ENCODE measurements at places on chromosomes 6 and 20.

GRCh38 chr6:106293116-106293515 is 32.4 kb downstream of the ATG5 start:
- no peak for DNase-seq

DNA sequence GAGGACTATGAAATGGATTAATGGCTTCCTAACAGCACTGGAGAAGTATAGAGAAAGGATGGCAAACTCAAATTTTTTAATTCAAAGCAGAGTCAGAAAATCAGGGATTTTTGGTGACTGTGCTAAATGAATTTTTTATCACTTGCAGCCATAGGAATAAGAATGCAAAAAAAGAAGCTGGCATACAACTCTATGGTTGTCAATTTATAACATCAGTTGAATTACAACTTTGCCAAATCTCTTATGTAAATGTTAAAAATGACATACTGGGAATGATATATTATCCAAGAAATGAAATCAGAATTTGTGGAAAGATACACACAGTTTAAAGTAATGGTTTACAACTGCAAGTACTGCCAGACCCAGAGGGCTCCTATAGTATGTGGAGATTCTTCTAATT is 106.5 kb downstream of the HTR1B start:
- DNase-seq, result no peak

- DNase-seq, result no peak
These were observed 18.0 kb downstream of the JARID2 start for GRCh38 chr6:15263780-15264374.

DNA sequence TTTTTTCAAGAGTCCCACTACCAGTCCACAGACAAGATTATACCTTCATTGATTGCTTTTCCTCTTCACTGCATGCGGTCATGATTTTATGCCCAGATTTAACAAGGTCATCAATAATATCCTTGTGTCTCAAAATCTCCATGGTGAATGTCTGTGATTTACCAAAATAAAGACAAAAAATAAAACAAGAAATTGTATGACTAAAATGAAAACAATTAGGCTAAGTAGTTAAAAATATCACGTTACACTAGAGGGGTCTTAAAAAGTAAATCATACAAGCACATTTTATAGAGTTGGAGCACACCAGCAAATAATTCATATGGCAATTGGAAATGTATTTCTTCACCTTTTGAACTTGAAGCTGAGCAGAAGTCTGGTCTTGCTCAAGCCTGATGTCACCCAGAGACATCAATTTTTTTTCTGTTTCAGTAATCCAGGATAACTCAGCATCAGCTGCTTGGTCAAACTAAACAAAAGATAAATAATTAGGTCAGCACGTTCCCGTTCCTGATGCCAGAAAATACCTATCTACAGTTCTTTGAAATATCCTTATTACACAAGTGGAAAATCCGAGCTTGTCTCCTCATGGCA is 125.4 kb downstream of the DST start:
- no peak for DNase-seq

- DNase-seq, result no peak
These were observed 3.9 kb downstream of the DOK5 start for GRCh38 chr20:54479138-54479906.

DNA sequence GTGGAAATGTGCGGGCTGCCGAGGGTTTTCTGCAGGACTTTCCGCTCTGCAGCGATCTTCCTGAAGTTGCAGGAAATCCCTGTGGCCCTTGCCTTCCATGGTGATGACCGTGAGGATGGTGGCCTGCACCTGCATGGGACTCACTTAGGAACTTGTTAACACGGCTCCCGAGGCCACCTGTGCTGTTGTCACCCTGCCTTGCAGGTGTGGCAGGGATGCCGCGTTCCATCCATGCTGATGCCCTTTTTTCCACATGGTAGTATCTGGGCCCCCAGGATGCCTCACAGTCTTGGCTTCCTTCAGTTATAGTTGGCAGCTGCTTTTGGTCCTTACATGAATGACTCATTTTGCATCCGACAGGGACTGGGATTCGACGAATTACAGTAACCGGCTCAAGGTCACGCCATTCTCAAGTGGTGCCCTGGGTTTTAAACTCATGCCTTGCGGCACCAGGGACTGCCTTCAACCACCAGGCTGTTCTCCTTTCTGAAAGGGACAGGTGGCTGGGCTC is 37.2 kb downstream of the SYNJ2 start:
- no peak for DNase-seq

DNA sequence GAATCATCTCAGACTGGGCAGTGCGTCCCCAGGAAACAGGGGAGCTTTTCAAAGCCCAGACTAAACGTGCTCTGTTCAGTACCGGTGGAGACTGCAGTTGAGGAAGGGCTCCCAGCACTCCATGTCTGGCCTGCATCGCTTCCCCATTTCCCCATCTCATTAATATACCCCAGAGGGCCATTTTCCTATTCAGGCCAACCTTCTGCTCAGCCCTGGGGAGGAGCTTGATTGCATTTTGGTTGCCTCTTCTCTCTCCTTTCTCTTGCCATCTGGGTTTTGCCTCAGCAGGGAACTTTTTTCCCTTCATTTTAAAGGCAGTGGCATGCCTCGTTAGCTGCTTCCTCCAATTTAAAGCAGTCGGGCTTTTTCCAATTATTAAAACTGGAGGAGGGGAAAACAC is 394.3 kb upstream of the SOX4 start:
- DNase-seq, result no peak

DNA sequence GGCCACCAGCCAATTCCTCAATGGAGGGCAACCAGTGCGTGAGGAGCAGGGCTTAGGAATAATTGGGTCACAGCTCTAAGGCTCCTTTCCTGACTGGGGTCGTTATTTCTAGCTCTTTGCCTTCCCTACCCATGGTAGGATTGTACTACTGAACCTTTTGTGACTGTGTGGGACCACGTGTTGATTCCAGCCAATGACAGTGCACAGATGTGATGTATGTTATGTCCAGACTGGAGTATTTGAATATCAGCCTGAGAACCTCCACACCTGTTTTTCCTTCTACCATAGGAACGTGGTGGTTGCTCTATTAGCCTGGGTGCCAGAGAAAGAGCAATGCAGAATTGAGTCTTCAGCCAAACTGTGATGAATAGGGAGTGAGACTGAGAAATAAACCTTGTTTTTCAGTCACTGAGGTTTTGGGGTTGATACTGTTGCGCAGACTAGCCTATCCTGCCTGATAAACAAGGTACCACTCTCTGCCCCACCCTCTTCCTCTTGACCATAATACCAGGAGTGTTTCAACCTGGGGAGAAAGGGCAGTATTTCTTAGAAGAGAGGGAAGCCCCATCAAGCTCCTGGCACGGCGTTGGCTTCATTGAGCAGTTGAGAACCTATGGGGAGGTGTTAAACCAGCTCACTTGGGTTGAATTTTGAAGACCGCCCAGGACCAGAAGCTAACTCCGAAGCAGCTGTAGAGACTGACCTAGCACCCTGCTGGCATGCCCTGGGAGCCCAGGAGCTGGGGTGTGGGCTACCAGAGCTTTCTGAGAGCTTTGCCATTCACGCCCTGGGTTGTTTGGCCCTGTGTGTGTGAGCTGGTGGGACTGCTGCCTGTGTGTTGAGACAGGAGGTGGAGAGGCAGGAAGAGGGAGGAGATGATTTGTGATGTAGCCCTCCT is 105.5 kb upstream of the BACH2 start:
- no peak for DNase-seq

DNA sequence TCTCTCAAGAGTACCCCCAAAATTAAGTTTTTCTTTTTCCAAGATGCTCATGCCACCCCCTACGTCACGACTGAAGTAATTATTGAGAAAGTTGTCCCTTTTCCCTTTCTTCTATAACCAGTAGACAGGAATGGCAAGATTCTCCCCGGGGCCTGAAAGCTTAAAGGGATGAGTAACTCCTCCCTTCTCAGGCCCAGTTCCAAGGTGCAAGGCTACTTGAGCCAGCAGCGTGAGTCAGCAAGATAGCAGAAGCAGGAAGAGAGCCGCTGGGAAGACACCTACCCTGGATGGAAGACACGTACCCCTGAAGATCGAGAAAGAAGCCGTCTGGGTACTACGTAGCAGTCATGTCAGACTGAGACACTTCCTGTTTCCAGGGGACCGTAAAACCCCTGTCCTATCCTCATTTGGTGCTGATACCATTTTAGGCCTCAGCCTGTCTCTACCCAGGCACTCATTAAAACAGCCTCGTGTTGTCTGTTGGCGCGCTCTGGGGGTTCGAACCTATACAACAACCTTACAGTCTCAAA is 241.0 kb downstream of the ADGRG6 start:
- DNase-seq, result no peak

DNA sequence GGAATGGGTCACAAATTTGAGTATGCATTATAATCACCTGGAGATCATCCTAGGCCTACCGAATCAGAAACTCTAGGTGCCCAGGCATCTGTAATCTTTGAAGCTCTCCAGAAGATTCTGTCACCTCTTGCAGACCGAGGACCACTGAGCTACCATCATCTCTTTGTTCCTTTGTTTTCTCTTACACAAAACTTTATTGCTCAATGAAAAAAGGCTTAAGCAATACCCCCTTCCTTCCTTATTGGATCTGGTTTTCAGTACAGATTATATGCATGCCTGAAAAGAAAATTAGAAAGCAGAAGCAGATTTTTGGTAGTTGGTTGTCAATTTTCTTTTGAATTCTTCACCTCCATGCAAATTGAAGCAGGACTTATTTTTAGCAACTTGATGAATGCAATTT is 31.3 kb downstream of the STX11 start:
- no peak for DNase-seq

GRCh38 chr6:32168807-32169591 is 4.6 kb downstream of the EGFL8 start:
- DNase-seq, result no peak

DNA sequence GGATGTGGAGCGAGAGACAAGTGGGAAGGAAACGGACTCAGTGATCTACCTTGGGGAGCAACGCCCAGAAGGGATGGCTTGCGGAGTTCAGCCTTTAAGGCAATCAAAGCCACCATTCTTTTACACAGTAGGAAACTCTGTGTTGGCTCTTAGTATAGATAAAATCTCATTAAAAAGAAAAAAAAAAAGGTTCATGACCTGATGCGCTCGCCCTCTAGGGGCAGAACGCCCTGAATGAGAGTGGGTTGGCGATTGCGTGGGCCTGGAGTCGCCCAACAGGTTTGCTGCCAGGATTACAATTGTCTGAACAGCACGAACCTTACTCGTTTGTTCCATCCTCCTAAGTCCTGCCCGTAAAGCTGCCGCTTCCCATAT is 1.2 kb downstream of the TPD52L1 start:
- DNase-seq, result peak; percentile 31

GRCh38 chr6:151808371-151809241 is 1.1 kb downstream of the ESR1 start:
- no peak for DNase-seq

GRCh38 chr6:119241111-119241465 is 108.5 kb downstream of the MAN1A1 start:
- no peak for DNase-seq

- DNase-seq, result no peak
These were observed 1.2 kb downstream of the DXO start for GRCh38 chr6:31970604-31971271.

- DNase-seq, result no peak
These were observed 134.3 kb downstream of the RTN4IP1 start for GRCh38 chr6:106495014-106495413.

Data from head of caudate nucleus (tissue), 42 donors.